ENCODE measurements at places on chromosomes 16 and 17.

- DNase-seq: no peak
Measured at GRCh38 chr16:11155284-11155806, 100.7 kb downstream of the SOCS1 start.

- DNase-seq: no peak
Measured at GRCh38 chr16:17668386-17668785, 197.6 kb upstream of the XYLT1 start.

DNA sequence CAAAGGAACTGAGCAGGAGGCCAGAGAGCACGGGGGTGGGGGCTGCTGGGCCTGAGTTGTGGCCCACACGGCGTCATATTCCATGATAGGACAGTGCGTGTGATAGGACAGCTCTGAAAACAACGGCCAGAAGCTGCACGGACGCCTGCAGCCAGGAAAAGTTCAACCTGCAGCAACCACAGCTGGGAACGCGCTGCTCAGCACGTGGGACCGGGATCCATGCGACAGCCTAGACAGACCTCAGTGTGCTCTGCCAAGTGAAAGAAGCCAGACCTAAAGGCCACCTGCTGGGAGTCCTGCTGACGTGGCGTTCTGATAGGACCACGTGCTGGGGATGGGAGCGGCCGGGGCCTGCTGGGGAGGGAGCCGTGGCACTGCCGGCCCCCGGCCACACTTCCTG, 21.6 kb downstream of the CTU2 start:
- DNase-seq: no peak

DNA sequence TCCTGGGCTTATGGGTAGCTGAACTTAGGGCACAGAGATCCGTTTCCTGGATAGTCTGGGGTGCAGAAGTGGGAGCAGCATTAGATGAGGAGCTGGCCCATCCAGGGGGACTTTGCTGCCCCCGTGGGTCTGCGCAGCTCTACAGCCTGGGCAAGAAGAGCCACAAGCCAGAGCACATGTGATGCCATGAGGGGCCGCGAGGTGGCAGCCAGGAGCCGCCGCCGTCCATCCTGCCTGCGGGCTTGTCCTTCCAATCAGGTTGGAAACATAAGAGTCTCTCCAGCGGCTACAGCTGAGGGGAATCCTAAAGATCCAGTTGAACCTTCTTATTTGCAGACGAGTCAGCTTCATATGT, 21.9 kb downstream of the C1QTNF1 start:
- peak; percentile 25 for DNase-seq

DNA sequence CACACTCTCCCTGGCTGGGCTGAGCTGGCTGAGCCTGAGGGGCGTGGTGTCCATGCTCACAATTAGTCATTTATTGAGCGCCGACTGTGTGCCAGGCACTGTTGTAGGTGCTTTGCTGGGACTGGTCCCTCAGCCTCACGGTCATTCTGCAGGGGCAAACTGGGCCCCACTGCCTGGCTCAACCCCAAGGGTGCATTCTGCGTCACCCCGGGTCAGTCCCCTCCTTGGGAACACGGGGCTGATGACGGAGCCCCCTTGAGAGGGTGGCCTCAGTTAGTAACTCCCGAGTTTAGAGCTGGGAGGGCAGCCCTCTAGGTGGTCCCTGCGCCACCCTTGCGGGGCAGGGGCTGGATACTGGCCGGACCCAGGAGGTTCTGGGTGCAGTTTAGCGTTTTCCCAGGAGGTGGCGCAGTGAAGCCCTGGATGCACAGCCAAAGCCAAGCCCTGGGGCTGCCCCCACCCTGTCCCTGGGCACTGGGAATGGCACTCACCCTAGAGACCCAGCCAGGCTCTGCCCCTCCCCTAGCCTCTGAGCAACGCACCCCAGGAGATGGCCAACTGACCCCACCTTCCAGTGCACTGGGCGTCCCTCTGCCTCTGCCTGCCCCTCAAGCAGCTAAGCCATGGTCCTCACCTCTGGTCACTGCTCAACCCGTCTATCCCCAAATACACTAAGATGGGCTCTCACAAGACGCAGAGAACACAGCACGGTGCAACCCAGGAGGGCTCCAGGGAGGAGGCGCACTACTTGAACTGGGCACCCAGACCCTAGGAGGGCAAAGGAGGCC, 243.2 kb upstream of the GSE1 start:
- DNase-seq: no peak

DNA sequence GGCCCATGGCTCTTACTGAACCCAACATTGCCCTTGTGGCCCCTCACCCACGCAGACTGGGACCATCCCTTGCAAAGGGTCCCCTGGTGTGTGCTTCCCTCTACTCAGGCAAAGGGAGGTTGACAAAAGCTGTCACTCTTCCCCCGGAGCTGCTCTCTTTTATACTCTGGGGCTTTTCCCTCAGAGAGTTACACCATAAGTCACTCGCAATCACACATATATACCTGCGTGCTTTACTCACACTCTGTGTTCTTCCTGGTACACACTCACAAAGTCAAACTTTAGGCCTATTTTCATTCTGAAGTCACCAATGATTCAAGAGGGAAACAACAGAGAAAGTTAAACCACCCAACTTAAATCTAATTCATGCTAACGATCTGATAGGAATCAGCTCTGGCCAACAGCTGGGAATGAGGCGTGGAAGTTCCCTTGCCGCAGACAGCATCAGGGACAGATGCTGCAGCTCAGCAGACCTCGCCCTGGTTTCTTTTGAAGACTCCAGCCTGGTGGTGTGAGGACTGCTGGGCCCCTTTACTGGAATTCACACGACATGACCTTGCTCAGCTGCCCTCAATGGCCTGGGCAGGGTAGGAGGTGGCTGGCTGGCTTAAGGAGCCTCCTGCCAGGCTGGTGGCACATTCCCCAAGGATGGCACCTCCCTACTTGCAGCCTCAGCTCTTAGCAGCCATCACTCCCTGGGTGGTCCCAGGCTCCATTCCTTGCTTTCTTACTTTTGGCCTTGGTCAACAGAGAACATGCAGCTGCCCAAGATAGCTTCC, 27.3 kb downstream of the HIC1 start:
- no peak for DNase-seq

DNA sequence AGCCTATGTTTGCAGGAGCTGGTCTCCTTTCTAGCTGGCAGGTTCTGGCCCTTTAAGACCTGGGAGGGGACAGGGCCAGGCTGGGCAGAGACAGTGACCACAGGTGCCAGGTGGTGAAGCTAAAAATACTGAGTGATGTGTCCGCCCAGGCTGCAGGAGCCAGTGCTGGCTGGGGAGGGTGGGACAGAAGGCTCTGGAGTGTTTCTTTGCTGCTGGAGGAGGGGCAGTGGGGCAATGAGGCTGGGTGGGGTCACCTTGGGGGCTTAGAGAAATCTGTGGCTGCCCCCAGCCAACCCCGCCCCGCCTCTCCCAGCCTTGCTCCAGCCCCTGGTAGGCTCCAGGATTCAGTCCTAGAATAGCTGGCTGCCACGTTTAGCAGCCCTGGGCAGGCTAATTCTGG, 30.4 kb upstream of the SBK1 start:
- no peak for DNase-seq

- no peak for DNase-seq
Measured at GRCh38 chr17:39750131-39751015, 12.6 kb downstream of the GRB7 start.

DNA sequence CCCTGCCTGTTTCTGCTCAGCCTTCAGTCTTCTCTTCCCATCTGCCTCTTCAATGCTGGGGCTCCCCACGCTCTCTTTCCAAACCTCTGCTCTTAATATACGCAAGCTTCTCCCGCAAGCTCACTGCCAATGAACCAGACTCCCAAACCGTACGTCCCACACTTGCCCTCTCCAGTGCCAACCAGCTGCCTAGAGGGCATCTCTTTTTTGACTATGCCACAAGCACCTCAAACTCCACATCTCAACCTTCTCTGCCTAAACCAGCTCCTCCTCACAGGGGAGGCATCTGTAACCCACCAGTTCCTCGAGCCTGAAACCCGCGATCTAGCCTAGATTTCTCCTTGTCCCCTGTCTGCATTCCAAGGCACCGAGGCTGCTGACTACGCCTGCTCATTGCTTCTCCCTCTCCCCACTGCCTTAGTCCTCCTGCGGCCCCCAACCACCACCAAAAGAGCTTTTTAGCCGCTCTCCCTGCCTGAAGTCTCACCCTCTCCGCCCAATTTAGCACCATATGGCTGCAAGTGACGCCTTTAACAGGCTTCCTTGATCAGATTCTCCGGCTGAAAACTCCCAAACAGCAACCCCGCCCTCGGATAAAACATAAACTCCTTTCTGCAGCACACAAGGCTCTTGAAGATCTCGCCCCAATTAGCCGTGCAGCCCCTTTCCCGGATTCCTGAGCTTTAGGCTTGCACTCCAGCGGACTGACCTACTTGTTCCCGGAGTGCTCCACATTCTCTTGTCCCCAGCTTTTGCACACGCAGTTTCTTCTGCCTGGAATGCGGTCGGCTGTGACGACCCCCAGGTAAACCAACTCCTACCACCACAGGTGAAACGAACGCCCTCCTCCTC, 1.5 kb downstream of the GGA2 start:
- DNase-seq: no peak

DNA sequence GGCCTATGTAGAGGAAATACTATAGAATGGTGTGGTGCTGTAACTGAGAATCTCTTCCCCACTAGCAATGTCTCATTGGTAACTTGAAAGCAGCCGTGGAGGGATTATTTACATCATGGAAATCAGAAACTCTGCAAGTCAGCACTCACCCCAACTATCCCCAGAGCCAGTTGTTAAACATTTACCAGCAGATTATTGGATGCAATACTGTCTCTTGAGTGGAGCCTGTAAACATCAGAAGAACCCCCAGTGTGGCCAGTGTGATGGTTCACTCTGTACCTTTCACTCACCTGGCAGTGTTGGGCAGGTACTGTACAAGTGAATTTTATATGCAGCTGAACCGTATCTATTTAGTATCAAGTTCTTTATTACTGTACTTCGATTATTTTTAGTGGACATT, 299.8 kb upstream of the SALL1 start:
- no peak for DNase-seq

- no peak for DNase-seq
Measured at GRCh38 chr17:17435323-17435722, 41.5 kb upstream of the MED9 start.

DNA sequence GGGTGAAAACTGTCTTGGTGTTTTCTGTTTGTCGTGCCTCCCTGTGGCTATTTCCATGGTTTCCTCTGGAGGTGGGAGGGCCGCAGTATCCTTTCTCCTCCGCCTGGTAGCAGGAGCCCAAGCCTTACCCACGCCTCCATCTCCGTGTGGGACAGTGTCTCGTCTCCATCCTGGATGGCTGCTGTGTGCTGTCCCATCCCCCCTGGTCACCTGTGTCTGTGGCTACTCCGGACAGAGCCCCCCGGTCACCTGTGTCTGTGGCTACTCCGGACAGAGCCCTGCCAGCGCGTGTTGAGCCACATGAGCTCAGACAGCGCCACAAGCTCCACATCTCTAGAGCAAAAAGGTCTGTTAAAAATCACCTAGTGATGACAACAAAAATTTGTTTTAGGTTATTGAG, 198.2 kb upstream of the CHMP6 start:
- DNase-seq: no peak

GRCh38 chr17:65183736-65184135, 46.6 kb downstream of the RGS9 start:
- no peak for DNase-seq

GRCh38 chr16:53421248-53421647, 13.0 kb upstream of the RBL2 start:
- DNase-seq: no peak

GRCh38 chr17:63542942-63543821, 7.1 kb upstream of the DCAF7 start:
- no peak for DNase-seq

- no peak for DNase-seq
Measured at GRCh38 chr17:14513835-14514234, 213.0 kb downstream of the HS3ST3B1 start.

DNA sequence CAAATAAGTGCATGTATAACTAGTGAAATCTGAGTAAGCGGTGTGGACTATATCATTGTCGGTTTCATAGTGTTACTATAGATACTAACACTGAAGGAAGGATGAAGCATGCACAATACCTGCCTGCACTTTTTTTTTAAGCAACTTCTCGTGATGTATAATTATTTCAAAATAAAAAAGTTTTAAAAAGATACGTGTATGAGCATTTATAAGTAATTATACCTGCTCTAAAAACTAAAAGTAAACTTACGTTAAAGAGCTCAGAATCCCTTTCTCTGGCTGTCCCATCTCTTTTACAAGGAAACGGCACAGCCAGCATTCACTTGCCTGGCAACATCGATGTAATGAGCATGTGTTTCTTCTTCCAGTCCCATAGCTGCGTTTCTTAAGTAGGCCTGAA, 31.3 kb upstream of the ARL6IP1 start:
- no peak for DNase-seq

GRCh38 chr16:82345318-82345717, 175.3 kb upstream of the MPHOSPH6 start:
- DNase-seq: no peak

GRCh38 chr16:71762186-71762585, 37.7 kb upstream of the PHLPP2 start:
- no peak for DNase-seq

DNA sequence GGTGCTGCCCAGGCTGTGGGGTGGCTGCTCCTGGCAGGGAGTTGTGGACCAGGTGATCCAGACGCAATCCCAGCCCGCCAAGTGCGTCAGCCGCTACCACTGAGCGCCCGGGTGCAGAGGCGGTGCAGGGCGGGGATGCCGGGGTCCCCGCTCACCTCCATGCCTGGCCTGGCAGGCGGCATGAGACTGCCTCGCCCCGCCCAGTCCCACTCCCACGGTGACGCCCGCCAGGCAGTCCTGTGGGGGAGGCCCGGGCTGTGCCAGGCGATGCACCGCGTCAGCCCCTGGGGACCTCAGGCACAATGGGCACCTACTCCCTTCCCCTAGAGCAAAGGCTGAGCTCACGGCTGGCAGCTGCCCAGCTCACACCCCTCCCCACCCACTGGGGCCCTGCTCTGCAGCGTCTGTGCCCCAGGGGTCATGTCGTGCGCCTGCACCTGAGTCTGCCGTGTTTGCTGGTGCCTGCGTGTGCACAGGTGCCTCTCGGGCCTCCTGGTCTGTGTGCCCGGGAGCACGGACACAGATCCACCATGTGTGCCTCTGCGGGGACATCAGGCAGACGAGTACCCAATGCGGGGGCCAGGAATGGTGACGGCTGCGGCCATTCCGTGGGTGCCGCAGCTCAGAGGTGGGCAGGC, 5.3 kb downstream of the RPUSD1 start:
- DNase-seq: no peak

- no peak for DNase-seq
Measured at GRCh38 chr16:76800196-76800595, 390.8 kb upstream of the MON1B start.

DNA sequence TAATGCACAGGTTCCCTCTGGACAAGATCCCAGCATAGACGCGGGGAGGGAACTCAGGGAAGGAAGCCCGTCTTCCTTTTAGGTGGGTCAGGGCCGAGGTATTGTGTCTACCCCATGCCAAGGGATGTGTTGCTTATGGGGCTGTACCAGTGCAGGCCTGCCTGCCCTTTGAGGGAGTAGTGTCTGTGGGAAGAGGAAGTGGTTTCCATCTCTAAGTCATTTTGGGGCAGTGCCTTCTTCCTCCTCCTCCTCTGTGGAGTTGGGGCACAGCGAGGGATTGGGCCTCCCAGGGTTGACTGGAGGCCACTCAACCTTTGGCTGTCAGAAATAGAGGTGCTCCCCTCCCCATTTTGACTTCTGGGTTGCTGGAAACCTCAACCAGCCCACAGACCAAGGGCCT, 26.5 kb downstream of the GJD3 start:
- no peak for DNase-seq

GRCh38 chr16:34648-34987, 18.8 kb downstream of the POLR3K start:
- DNase-seq: no peak

- DNase-seq: no peak
Measured at GRCh38 chr17:33285413-33285812, 7.7 kb downstream of the ASIC2 start.

GRCh38 chr16:19304750-19305149, 19.2 kb downstream of the CLEC19A start:
- no peak for DNase-seq
